Activated naive CD8-positive, alpha-beta T cell treated with anti-CD3 and anti-CD28 coated beads, Interleukin-2, amount 50 U/mL, for 16 hours (primary cell): ENCODE measurements at places on chromosomes 6 and 20.

GRCh38 chr6:11522812-11523605 is 14.5 kb upstream of the TMEM170B start:
- DNase-seq: no peak

- DNase-seq: no peak
Measured at GRCh38 chr6:107805504-107805903, 18.6 kb downstream of the SCML4 start.

GRCh38 chr6:166644681-166645080 is 17.6 kb upstream of the RPS6KA2 start:
- no peak for DNase-seq

- DNase-seq: no peak
Measured at GRCh38 chr6:43303751-43304331, 4.8 kb downstream of the CRIP3 start.

DNA sequence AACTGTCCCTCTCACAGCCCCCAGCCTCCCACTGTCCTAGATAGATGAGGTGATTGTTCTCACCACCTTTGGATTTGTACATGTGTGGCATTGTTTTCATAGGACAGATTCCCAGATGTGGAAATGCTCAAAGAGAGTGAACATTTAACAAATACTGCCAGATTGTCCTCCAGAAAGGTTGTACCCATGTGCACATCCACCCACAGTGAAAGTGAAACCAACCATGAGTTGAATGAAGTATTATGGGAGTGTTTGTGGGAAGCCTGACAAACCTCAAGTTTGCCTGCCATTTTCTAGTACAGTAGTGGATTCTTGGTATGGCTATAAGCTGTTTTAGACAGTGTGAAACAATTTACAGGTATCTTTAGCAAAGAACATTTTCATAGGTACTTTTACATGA is 42.7 kb downstream of the ANKRD6 start:
- DNase-seq: no peak

- DNase-seq: no peak
Measured at GRCh38 chr6:27873021-27873940, 38.9 kb downstream of the OR2B2 start.

- DNase-seq: no peak
Measured at GRCh38 chr20:6014957-6015356, 38.9 kb downstream of the LRRN4 start.

DNA sequence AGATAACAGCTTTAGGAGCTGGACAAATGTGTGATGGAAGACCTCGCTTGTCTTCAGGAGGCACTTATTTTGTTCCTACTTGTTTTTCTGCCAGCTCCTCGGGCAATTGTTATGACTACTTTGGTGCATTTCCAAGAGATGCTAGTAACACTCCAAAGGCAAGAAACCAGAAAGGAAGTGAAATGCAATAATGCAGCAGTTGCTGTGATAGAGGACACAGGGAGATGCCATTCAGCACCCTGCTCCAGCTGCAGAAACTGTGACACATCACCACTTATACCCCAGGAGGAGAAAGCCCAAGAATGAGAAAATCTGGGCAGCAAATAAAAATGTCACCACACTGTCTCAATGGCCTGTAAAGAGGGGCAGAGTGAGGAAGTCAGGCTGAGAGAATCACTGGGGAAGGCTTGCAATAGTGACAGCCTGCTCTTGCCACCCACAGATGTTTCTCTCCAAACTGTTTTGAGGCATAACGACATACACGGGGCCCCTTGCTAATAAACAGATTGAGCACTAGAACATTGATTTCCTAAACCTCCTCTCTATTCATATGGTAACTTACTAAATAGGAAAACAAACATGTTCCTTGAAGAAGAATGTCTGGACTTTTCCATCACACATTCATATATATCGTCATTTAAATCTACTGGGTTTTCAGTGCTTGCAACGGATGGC is 231.0 kb upstream of the PRND start:
- DNase-seq: no peak

DNA sequence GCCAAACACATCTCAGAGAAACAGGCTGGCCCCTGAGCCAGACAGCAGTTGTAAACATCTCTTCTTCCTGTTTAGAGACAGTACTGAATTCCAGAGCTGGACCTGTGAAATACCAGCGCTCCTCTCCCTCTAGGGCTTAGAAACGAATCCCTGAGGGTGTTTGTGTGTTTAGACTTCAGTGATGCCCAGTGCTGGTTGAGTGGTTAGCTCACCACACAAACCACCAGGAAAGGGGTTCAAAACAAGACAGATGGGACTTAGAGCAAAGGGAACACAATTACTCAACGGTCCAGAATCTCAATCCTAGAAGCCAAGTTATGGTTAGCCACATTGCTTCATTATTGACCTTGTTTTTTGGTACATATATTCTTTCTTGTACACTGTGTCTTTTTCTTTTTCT is 108.7 kb upstream of the TMEM170B start:
- no peak for DNase-seq

GRCh38 chr20:7416382-7416781 is 523.9 kb downstream of the HAO1 start:
- DNase-seq: no peak
